Kidney capillary endothelial cell (primary cell): ENCODE measurements at places on chromosomes 7 and 10.
A peak's percentile ranks its signal among the peaks of the same experiment; 100 is the strongest.

DNA sequence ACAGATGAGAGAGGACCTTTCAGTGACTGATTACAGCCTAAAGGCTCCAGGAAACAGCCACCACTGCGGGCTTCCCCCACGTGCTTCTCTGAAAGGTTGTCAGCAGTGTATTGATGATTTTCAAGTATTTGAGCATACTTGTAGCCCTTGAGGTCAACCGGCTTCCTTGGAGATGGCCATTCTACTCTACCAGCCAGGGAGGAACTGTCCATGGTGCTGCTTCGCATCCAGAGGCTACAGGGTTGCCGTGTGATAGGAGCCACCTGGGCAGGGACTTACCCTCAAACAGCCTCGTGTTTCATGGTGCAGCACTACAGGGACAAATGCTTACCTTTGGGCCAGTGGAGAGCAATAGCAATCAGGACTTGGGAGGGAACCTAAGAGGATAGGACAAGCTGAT is 179.5 kb downstream of the DPP6 start:
- no peak for DNase-seq

DNA sequence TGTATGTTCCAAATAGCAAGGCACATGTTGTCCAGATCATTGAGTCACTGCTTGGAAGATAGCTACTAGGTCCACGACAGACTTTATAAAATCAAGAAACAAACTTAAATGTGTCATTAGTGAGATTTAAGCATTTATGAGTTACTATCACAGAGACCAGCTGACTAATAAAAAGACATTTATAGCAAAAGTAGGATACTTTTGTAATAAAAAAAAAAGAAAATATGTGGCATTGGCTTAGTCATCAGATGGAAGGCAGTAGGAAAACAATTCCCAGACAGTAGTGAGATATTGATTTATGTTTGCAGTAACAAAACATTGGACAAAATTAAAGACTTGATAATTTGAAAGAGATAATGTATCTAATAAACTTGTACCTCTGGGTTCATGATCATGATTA is 881.0 kb upstream of the LRRN3 start:
- DNase-seq, result no peak

- peak; percentile 55 for DNase-seq
Measured at GRCh38 chr10:126972635-126973414, 67.6 kb downstream of the DOCK1 start.

- DNase-seq, result no peak
Measured at GRCh38 chr7:115058726-115059125, 136.8 kb downstream of the MDFIC start.

- DNase-seq, result no peak
Measured at GRCh38 chr10:71757399-71757922, 15.9 kb downstream of the VSIR start.

DNA sequence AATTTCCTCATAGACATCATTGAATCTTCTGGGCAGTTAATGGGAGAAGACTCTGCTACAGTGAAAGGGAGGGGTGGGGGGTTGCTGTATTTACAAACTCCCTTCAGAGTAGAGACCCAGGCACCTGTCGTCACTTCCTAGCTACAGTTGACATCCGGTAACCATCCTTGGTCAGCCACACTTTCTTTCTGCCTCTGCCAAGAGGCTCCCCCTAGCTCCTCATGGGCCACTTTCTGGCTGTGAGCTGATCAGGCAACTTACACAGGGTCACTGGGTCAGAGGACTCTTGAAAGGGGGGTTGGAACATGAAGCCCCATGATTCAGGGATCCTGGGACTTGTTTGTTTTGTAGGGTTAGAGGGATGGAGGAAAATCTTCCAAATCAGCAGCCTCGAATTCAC is 1.2 kb downstream of the TECPR1 start:
- DNase-seq, result no peak

DNA sequence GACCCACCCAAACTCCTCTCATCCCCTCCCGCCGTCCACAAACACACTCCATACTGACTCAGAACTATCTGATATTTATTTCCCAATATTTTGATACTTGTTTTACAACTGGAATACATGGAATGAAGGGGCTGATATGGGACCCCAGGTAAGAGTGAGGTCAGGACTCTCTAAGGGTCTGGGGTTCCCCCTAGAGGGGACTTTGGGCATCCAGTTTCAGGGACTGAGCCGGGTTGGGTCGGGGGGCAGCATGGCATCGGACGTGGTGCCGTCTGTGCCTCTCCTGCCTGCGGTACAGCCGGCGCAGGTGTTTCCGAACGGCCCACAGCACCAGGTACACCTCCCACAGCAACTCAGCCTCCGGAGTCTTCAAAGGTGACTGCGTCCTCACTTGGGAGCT is 7.5 kb downstream of the SPACDR start:
- no peak for DNase-seq

DNA sequence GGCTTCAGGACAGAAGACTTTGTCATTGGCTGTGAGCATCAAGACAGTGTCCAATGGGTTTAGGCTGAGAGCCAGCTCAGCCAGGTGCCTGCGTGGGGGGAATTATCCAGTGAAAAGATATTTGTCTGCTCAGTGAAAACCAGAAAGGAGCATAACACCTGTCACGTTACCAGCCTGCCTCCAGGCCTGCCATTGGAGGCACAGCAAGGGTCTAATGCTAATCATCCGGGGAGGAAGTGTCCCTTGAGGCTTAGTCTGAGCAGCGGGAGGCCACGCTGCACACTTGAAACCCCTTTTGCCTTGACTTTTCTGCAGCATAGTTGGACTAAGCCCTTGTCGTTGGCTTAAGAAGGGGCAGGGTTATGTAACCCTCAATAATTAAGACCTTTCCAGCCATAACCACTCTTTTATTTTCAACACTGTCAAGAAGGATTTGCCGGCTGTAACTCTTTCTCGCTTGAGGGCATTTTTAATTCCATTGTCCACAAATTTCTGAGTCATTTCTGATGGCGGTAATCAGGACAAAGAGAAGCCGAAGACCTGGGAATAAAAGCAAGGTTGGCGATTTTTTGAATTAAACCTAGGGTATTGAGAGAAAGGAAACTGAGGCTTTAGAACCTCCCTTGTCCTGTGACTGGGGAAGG is 639.6 kb upstream of the FOXK1 start:
- no peak for DNase-seq

DNA sequence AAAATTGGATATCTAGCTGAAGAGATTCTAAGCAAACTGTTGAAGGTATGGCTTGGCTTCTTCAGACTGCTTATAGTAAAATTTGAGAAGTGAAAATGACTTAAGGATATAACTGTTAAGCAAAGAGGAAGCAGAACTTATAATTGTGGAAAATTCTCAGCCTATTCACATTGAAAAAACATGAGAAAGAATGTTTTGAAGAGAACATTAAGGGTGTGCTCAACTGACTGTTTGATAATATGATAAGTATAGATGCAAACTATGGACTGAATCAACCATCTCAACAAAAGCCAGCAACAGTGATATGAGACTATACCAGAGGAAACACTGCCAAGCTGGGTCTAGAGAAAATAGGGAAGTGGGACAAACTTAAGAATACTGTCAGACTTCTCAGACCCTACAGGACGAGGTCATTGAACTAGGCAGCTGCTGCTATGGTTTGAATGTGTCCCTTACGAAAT is 133.1 kb upstream of the PPP1R3A start:
- DNase-seq, result no peak

- no peak for DNase-seq
Measured at GRCh38 chr10:118832241-118832651, 77.5 kb upstream of the CACUL1 start.

DNA sequence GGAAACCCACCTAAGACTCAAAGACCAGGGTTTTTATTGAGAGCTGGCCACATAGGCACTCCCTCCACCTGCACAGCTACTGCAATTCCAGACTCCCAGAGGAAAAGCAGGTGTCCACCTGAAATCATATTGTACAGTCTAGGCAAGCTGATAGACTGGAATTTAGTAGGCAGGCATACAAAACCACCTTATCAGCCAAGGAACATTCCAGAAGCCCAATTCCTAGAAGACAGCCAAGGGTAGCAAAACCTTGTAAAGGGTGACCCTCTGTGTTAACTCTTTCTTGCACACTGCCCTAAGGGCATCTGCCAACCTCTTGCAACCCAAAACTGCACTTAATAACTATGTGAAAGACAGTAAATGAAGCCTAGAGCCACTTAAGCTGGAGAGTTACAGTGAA is 5.3 kb downstream of the TMEM176A start:
- no peak for DNase-seq
